ENCODE measurements at places on chromosomes 16 and 17. TPM values are rescaled to one million over a fixed set of nuclear protein-coding genes. Genes with fewer than 3 reads are reported as not detected.
A peak's percentile ranks its signal among the peaks of the same experiment; 100 is the strongest.

- H3K27ac ChIP-seq, result no peak overlapping the region
- no peaks in the 10 kb centered on the region for H3K27me3 ChIP-seq
- H3K36me3 ChIP-seq, result no peaks in the 10 kb centered on the region
- no peak for DNase-seq
- H3K4me1 ChIP-seq, result peaks cover 21% of the 10 kb centered on the region
Measured at GRCh38 chr17:62631086-62631935, 3.8 kb downstream of the MRC2 start.

DNA sequence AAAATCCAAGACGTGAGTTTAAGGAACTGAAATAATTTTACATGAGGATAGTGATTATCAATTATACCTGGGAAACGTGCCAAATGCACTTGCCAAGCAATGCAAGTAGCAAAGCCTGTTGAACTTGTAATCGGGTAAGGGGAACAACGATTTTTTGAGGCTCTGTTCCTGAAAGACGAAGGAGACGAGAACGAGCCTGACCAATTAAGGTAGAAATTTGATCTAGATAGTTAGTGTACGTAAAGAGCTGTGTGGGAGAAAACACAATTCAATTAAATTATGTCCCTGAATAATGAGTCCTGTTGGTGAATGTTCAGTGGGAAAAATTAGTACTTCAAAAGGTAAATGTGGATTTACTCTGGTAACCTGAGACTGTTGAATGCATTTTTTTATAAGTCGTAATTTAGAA, 17.7 kb upstream of the KCTD5 start:
- no peak overlapping the region for H3K4me3 ChIP-seq
- DNase-seq, result no peak
- peak overlapping the region; percentile 64 for H3K27ac ChIP-seq

GRCh38 chr17:82648742-82649331, 593 bp upstream of the WDR45B start:
- peak; percentile 29 for DNase-seq
- H3K4me1 ChIP-seq, result peaks cover 25% of the 10 kb centered on the region
- no peak overlapping the region for H3K4me3 ChIP-seq
- H3K27me3 ChIP-seq, result no peaks in the 10 kb centered on the region
- peaks cover 8% of the 10 kb centered on the region for H3K36me3 ChIP-seq

DNA sequence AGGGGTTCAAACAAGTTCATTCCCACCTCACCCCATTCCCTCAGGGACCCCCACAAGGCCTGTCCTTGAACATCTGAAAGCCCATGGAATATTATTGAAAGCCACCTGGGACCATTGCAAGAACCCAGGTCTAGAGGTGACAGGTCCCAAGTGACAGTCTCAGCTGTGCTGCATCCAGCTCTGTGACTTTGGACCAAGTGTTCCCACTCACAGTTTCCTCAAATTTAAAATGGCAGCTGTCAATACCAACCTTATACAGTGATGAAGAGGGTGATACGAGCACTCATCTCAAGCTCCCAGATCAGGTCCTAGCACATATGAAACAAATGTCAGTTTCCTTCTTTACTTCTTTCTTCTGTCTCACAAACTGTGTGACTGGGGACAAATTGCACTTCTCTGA, 9.1 kb downstream of the ERAL1 start:
- H3K36me3 ChIP-seq, result peaks cover 11% of the 10 kb centered on the region
- H3K4me3 ChIP-seq, result no peak overlapping the region
- no peaks in the 10 kb centered on the region for H3K4me1 ChIP-seq
- no peak for DNase-seq

DNA sequence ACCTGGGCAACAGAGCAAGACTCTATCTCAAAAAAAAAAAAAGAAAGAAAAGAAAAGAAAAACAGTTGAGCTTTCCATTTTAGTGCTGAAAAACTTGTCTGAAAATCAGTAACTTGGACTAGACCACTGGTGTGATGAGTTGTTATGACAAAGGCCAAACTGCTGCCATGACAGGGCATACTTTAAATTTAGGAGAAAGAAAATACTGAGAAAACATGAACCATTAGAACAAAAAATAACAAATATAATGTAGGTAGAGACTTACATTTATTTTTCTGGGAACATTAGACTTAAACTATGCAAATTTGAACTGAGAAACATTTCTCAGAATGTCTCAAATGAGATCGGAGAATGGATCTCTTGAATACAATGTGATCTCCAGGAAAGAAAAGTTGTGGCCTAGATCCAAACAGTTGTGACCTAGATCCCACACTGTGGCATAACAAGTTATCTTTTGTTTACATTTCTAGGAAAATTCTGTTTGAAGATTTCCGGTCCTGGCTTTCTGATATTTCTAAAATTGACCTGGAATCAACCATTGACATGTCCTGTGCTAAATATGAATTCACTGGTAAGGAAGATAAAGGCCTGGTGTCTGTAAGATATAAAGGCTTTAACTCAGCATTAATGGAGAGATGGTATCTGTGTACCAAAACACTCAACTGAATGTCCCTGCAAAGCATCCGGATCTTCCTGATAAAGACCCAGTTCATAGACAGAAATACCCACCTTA, 10.9 kb downstream of the OGFOD1 start:
- DNase-seq, result no peak
- H3K4me1 ChIP-seq, result no peaks in the 10 kb centered on the region
- no peaks in the 10 kb centered on the region for H3K27me3 ChIP-seq

NSRP1 gene
- 31.8 TPM for total RNA-seq

- DNase-seq, result no peak
- no peaks in the 10 kb centered on the region for H3K27me3 ChIP-seq
- no peak overlapping the region for H3K4me3 ChIP-seq
Measured at GRCh38 chr17:29661213-29661612, 38.5 kb upstream of the CORO6 start.

GRCh38 chr17:8922451-8922850, 43.1 kb downstream of the PIK3R5 start:
- peaks cover 10% of the 10 kb centered on the region for H3K4me1 ChIP-seq
- peaks cover 44% of the 10 kb centered on the region for H3K36me3 ChIP-seq
- no peak overlapping the region for H3K4me3 ChIP-seq
- no peak for DNase-seq
- H3K27ac ChIP-seq, result no peak overlapping the region
- H3K27me3 ChIP-seq, result no peaks in the 10 kb centered on the region

DNA sequence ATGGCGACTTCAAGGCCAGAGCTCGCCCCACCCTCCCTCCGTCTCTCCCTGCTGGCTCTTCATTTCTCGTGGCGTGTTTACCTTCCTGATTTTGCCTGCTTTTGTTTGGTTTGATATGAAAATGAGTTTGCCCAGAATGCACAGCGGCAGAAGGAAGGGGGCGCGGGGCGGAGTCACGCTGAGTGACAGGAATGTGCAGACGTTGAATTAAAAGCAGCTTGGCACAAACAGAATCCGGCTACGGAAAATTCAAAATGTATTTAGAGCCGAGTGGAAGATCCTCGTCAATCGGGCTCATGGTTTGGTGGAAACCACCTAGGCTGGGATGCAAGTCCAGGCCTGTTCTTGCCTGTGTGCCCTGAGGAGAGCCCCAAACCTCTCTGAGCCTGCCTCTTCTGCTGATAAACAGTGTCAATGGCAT, 102.7 kb downstream of the SDK2 start:
- H3K27ac ChIP-seq, result no peak overlapping the region
- no peak overlapping the region for H3K4me3 ChIP-seq
- no peak for DNase-seq
- no peaks in the 10 kb centered on the region for H3K36me3 ChIP-seq
- no peaks in the 10 kb centered on the region for H3K4me1 ChIP-seq

TBC1D3I gene
- 1.4 TPM for total RNA-seq

C17orf58 gene
- total RNA-seq, result 1.2 TPM

DNA sequence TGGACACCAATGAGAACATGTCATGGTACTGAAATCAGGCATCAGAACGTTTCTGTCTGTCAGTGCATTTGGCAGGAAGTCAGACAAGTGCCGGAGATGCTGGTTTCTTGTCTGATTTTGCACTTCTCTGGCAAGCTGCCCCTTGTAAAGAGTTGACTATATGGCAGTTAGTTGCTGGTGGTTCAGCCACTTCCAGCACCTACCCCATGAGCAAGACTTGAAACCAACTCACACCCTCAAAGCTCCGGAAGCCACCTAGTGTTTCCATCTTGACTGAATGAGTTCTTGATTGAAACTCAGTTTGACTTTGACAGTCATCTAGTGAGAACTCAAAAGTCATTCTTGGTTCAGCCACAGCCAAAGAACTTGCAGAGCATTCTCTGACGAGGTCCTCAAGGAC, 225.1 kb downstream of the SPECC1 start:
- H3K27me3 ChIP-seq, result no peaks in the 10 kb centered on the region
- no peaks in the 10 kb centered on the region for H3K36me3 ChIP-seq
- H3K4me3 ChIP-seq, result peak overlapping the region; percentile 56
- H3K27ac ChIP-seq, result no peak overlapping the region
- H3K4me1 ChIP-seq, result no peaks in the 10 kb centered on the region
- peak; percentile 90 for DNase-seq

TNP2 gene
- total RNA-seq, result not detected

PPY gene
- not detected for total RNA-seq

HOXB8 gene
- total RNA-seq, result not detected

DNA sequence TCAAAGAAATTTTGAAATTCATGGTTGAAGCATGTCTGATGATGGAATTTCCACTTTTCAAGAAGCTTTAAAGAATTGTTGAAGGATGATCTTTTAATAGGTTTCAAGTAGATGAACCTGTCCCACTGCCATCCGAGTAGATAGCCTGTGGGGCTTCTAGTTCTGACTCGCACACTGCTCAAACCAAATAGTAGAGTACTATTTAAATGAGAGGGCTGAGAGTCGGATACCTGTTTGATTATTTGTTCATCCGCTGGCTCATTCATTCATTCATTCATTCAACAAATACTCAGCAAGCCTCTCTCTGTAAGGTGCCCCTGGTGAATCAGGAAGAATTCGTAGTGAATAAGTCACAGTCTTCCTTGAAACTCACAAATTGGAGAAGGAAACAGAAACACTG, 108.2 kb upstream of the IRX5 start:
- no peaks in the 10 kb centered on the region for H3K4me1 ChIP-seq
- H3K4me3 ChIP-seq, result no peak overlapping the region
- H3K27me3 ChIP-seq, result no peaks in the 10 kb centered on the region
- DNase-seq, result no peak
- H3K27ac ChIP-seq, result no peak overlapping the region

Data from CD4-positive, CD25-positive, alpha-beta regulatory T cell (primary cell).